ENCODE measurements at places on chromosomes 7 and 10. TPM values are rescaled to one million over a fixed set of nuclear protein-coding genes. Genes with fewer than 3 reads are reported as not detected.

- DNase-seq = no peak
Observed at GRCh38 chr10:111076682-111077478, at the start of gene ADRA2A. ADRA2A (plus strand) TSS chr10:111077029; CDS start chr10:111077997, 968 bp downstream.

GRCh38 chr7:123351516-123352505, 152.0 kb upstream of the SLC13A1 start:
- DNase-seq = no peak

GRCh38 chr7:29812185-29812876, 6.0 kb downstream of the WIPF3 start:
- no peak for DNase-seq

DNA sequence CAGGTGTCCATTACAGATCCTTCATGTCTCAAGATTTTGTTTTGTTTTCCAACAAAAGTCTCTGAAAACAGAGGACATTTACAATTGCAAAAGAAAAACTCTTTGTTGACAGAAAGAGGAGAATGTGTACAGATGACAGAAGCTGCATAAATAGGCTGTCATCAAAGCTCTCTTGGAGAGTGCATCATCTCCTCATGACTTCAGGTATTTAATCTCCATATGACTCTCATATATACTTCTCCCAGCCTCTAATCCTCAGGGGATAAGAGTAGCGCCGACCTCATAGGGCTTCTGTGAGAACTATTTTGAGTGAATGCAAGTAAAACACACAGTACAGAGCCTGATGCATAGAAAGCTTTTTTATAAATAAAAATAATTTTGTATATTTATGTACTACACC, 48.1 kb upstream of the SEPTIN7 start:
- no peak for DNase-seq

GRCh38 chr7:65354263-65354662, 19.4 kb upstream of the ZNF92 start:
- DNase-seq = no peak

CALML5 gene
- not detected for polyA plus RNA-seq

NEUROD6 gene
- not detected for polyA plus RNA-seq
